ENCODE measurements at places on chromosomes 3 and 15.

DNA sequence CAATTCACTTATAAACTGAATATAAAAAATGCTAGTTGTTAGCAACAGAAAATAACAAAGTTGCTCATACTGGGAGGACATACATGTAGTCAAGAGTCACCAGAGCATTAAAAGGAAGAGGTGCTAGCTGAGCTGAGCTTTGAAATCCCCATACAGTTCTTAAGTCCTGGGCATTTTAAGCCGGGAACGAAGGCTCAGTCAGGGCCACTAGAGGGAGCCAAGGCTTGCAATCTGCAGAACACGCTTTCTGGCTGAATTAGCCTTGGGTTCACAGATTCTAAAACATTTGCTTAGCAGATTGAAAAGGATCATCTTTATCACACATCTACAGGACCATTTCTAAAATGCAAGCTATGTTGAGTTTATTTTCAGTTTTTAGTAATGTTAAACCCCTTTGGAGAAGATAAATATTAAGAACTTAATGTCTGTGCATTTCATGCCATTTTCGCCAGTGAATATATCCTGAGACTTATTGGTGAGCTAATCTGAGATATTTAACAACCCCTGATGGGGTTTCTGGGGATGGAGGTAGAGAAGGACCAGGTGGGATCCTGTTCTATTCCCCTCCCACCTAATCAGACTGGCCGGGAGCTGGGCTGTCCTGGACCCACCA, 26.3 kb upstream of the MNS1 start:
- H3K4me3 ChIP-seq: no peak overlapping the region
- no peak for DNase-seq
- H3K27ac ChIP-seq: no peak overlapping the region
- H3K36me3 ChIP-seq: no peaks in the 10 kb centered on the region
- no peaks in the 10 kb centered on the region for H3K4me1 ChIP-seq

DNA sequence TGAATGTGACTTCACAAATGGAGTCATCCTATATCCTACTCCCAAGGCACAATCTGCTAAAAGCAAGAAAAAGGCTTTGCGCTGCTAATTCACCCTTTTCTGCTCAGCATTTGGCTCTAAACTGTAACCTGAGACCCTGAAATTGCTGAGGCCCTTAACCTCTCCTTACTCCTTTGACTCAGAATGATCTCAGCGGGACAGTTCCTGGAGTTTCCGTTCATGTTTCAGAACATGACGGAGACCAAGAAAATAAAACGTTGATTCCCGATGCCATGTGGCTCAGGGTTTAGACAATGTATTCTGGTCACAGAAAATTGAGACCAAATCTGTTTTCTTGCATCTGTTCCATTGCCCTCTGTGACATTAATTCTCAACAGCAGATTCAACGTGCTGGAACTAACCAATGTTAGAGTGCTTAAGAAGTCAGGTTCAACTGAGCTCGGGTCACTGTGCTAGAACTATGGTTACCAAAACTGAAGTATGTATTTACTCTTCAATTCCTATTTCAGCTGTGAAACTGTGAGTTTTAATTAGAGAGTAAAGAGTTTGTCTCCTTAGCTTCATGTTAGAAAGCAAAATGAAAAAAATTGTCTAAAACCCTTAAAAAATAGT, 45.4 kb upstream of the TMC3 start:
- no peak overlapping the region for H3K4me3 ChIP-seq
- no peaks in the 10 kb centered on the region for H3K4me1 ChIP-seq
- H3K27me3 ChIP-seq: no peaks in the 10 kb centered on the region
- no peaks in the 10 kb centered on the region for H3K36me3 ChIP-seq
- no peak for DNase-seq

DNA sequence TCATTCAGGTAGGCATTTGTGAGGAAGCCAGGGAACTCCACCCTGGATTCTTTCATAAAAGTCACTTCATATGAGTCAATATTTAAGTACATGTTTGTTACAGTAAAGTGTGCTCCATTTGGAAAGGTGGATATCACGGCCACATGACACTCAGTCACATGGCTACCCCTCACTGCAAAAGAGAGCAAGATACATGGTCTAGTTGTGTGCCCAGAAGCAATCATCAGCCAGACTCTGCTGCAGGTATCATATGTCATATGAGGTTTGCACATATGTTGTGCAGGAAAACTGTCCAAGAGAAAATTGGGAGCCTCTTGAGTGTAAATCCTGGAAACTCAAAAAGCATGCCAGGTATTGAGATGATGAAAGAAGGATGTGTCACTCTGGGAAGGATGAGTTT, 55.0 kb upstream of the NMNAT3 start:
- no peaks in the 10 kb centered on the region for H3K27me3 ChIP-seq
- DNase-seq: no peak
- H3K27ac ChIP-seq: no peak overlapping the region

DNA sequence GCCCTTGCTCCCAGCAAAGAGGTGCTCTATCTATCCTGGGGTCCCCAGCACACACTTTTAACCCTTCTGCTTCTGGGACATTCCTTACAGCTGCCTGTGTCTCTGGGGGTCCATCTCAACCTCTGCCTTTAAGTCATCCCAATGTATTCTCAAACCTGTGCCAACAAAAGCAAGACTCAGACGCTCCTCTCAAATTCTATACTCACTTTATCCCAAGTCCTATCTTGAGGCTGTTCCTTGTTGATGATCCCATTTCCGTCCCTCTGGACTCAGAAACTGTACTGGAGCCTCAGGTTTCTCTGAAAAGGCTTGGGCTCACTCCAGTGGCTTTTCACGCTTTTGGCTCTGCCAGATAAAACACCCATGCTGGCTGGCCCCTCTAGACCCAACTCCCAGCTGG, 69.7 kb downstream of the XXYLT1 start:
- H3K4me1 ChIP-seq: peaks cover 29% of the 10 kb centered on the region
- no peak for DNase-seq
- H3K27ac ChIP-seq: no peak overlapping the region
- no peaks in the 10 kb centered on the region for H3K27me3 ChIP-seq

GRCh38 chr3:102031834-102032233, 182.5 kb downstream of the NFKBIZ start:
- no peaks in the 10 kb centered on the region for H3K27me3 ChIP-seq
- DNase-seq: no peak
- no peaks in the 10 kb centered on the region for H3K4me1 ChIP-seq
- H3K36me3 ChIP-seq: no peaks in the 10 kb centered on the region

DNA sequence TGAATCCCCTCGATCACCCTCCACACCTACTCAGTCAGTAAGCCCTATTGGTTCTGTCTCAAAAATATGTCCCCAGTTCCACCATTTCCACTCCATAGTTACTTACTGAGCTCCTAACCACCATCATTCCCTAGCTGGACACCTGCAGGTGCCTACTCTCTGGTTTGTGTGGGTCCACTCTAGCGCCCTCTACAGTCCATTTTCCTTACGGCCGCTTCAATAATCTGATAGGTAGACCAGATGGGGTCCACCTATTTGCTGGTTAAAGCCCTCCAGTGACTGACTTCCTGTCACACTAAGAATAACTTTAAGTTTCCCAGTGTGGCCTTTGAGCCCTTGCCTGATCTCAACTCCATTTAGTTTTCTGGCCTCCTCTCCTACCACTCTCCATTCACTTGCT, 5.0 kb downstream of the GXYLT2 start:
- H3K4me1 ChIP-seq: peaks cover 49% of the 10 kb centered on the region
- H3K36me3 ChIP-seq: no peaks in the 10 kb centered on the region
- H3K27me3 ChIP-seq: no peaks in the 10 kb centered on the region
- H3K4me3 ChIP-seq: no peak overlapping the region
- no peak for DNase-seq

- no peak for DNase-seq
- H3K27ac ChIP-seq: no peak overlapping the region
- no peaks in the 10 kb centered on the region for H3K36me3 ChIP-seq
These were observed 12.1 kb upstream of the DMXL2 start for GRCh38 chr15:51634591-51635198.

GRCh38 chr3:18082551-18083272, 340.3 kb upstream of the TBC1D5 start:
- no peaks in the 10 kb centered on the region for H3K4me1 ChIP-seq
- H3K4me3 ChIP-seq: no peak overlapping the region
- H3K27ac ChIP-seq: no peak overlapping the region
- no peaks in the 10 kb centered on the region for H3K36me3 ChIP-seq

DNA sequence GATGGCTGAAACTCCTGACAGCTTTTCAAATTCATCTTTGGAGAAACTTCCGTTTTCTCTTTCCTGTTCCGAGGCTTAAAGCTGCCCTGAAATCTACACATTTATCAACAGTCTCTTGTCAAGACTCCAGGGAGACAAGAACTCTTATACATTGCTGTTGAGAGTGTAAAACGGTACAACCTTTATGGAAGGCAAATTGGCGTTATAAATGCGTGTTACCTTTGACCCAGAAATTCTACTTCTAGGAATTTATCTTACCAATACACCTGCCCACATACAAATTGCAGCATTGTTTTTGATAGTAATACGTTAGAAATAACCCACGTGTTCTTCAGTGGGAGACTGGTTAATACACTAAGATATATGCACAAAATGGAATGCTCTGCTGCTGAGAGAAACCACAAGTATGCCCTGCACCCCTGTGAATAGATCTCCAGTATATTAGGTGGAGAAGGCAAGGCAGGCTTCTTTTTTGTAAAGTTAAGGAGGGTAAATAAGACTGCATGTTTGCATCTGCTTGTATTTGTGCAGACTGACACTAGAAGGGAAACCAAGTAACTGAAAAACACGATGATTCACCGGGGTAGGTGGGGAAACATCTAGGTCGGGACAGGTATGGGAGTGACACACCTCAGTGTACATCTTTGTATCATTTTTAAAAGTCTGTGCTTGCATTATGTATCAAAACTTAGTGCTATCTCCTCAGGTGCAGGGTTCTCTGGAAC, 97.5 kb downstream of the IGF1R start:
- no peak overlapping the region for H3K4me3 ChIP-seq
- H3K27ac ChIP-seq: no peak overlapping the region
- H3K27me3 ChIP-seq: no peaks in the 10 kb centered on the region
- no peak for DNase-seq
- peaks cover 20% of the 10 kb centered on the region for H3K4me1 ChIP-seq
- H3K36me3 ChIP-seq: no peaks in the 10 kb centered on the region

DNA sequence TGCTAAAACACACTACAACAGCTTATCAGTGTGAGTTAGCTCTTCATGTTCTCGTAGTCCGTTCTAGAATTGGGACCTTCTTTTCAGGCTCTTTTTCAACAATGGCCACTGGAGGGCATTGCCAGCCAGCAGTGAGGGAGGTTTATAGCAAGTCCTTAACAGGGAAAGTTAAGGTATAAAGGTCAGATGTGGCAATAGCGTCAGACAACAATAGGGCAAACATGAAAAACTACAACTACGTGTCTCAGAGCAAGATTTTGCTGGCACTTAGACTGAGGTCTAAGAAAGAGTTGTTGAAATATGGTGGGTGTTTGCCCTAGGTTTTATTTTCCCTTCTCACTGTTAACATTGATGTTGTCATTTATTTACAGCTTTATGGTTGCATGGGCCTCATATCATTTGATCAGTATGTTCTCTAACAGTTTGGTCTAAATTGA, 161.4 kb downstream of the GMNC start:
- DNase-seq: no peak
- no peaks in the 10 kb centered on the region for H3K4me1 ChIP-seq
- no peak overlapping the region for H3K27ac ChIP-seq
- H3K27me3 ChIP-seq: no peaks in the 10 kb centered on the region

GRCh38 chr15:75640483-75641178, 607 bp upstream of the IMP3 start:
- peak overlapping the region; percentile 93 for H3K4me3 ChIP-seq
- no peaks in the 10 kb centered on the region for H3K27me3 ChIP-seq
- peaks cover 17% of the 10 kb centered on the region for H3K4me1 ChIP-seq
- no peak for DNase-seq
- H3K27ac ChIP-seq: peak overlapping the region; percentile 95

GRCh38 chr3:182895513-182896112, 84.7 kb downstream of the DCUN1D1 start:
- DNase-seq: no peak
- H3K27me3 ChIP-seq: no peaks in the 10 kb centered on the region
- H3K36me3 ChIP-seq: no peaks in the 10 kb centered on the region
- H3K27ac ChIP-seq: no peak overlapping the region
- peaks cover 8% of the 10 kb centered on the region for H3K4me1 ChIP-seq
- H3K4me3 ChIP-seq: no peak overlapping the region

DNA sequence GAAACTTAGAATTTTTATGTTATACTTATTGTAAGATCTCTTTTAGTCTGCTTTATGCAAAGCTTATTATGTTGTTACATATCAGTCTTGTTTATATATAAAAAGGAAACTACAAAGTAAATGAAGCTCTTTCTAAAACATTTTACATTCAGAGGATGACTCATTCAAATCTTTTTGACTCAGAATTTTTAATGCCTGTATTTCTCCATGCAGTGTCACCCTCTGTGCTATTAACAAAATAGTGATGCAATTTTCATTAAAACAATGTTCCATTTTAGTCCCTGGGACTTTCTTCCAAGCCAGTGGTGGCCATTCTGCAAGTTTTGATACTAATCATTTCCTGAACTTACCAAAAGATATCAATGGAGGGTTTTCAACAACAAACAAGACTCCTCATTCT, 216.1 kb downstream of the NAALADL2 start:
- H3K4me3 ChIP-seq: no peak overlapping the region
- no peaks in the 10 kb centered on the region for H3K27me3 ChIP-seq
- no peak for DNase-seq
- no peaks in the 10 kb centered on the region for H3K36me3 ChIP-seq

DNA sequence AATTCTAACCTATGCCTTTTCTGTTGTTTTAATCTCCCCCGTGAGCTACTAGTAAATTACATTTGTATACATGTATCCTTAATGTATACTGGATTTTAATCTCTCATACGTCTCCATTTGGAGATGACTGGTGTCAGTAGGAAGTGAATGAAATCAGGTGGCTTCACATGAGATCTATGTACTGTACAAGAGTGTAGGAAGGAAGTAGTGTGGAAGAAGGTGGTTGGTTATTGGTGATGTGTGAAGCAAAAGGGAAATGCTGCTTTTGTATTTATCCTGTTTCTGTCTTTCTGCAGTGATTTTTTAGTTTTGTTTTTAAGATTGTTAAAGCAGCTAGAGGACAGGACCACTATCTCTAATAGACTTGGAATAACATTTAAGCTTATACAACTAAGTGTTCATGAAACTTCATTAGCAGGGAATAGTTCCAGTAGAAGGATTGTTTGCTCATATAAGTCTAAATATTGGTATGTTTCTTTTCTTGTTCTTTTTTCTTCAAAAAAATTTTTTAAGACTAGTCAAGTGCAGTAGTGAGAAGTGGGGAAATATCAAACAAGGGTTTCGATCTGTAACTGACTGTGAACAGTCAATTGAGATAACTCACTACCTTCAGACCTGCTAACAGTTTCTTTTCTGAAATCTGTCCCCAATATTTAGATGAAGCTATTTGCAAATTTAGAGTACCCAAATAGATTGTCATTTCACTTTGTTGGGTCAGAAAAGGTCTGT, 15.3 kb downstream of the SNX1 start:
- H3K27ac ChIP-seq: no peak overlapping the region
- H3K36me3 ChIP-seq: peaks cover 23% of the 10 kb centered on the region
- H3K4me1 ChIP-seq: no peaks in the 10 kb centered on the region
- no peak for DNase-seq

GRCh38 chr3:187490366-187490765, 122.2 kb downstream of the RTP4 start:
- no peak for DNase-seq
- no peak overlapping the region for H3K4me3 ChIP-seq
- no peaks in the 10 kb centered on the region for H3K27me3 ChIP-seq
- no peak overlapping the region for H3K27ac ChIP-seq
- H3K36me3 ChIP-seq: no peaks in the 10 kb centered on the region

All from thoracic aorta (tissue), 2 donors.